ENCODE measurements at places on chromosomes 4 and X.

DNA sequence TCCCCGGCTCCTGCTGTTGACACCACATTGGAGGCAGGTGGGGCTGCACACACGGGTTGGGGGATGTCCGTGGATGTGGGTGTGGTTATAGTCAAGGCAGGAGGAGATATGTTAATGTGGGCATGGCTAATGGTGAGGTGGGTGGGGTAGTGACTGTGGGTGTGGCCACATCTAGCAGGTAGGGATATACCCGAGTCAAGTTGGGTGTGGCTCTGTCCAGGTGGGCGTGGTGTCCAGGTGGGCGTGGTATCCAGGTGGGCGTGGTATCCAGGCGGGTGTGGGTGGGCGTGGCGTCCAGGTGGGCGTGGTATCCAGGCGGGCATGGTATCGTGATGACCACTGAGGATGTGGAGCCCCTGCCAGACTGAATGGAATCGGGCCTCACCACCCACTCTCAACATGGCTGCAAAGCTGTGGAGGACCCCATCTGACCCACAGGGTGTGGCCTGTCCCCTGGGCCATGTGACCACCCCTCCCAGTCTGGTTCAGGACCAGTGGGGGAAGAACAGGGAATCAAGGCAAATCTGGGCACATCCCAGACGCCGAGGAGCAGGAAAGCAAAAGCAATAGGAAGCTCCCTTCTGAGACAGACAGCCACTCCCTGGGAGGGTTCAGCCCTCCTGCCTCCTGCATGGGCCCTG lies 21.0 kb downstream of the MAN2B2 start:
- no peak for DNase-seq

- DNase-seq = no peak
Measured at GRCh38 chrX:17082831-17083230, 136.4 kb downstream of the REPS2 start.

GRCh38 chrX:21004835-21005234 lies 369.4 kb upstream of the CNKSR2 start:
- no peak for DNase-seq

- no peak for DNase-seq
Measured at GRCh38 chrX:129652565-129653169, 2.1 kb downstream of the APLN start.

GRCh38 chr4:77615153-77615552 lies 9.5 kb downstream of the CXCL13 start:
- no peak for DNase-seq

DNA sequence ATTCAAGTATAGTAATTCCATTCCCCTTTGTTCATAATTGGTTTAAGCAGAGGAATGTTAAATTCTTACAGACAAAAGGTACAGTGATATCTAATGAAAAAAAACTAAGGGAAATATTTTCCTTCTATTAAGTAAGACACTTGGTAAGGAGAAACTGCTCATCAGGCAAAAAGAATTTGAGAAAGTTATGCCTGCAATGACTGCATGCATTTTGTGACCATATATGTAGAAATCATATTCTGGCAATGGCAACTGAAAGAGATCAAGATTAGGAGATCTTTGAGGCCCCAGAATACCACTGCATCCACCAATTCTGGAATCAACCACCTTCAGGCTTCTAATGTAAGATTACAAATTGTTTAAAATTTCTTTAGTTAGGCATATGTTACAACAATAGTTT lies 364.8 kb downstream of the PCDH10 start:
- no peak for DNase-seq

- no peak for DNase-seq
Measured at GRCh38 chrX:154430479-154430878, 2.0 kb downstream of the ATP6AP1 start.

Measured in stimulated activated CD4-positive, alpha-beta T cell treated with anti-CD3 and anti-CD28 coated beads, Interleukin-1b, Interleukin-23, amount 100 ng/mL, for 24 hours (primary cell).